ENCODE measurements at places on chromosomes 2 and 18. TPM values are rescaled to one million over a fixed set of nuclear protein-coding genes. Genes with fewer than 3 reads are reported as not detected.

MC2R gene
- total RNA-seq: not detected

CD302 gene
- total RNA-seq: 9.9 TPM

WDCP gene
- 12.0 TPM for total RNA-seq

UPP2 gene
- not detected for total RNA-seq

G6PC2 gene
- 1.0 TPM for total RNA-seq

SEC11C gene
- 5.2 TPM for total RNA-seq

CTAGE1 gene
- total RNA-seq: not detected

SCN9A gene
- 14.1 TPM for total RNA-seq

MRO gene
- total RNA-seq: 3.1 TPM

Data from skeletal muscle tissue (tissue), 5 donors.